ENCODE measurements at places on chromosomes 4 and X.

DNA sequence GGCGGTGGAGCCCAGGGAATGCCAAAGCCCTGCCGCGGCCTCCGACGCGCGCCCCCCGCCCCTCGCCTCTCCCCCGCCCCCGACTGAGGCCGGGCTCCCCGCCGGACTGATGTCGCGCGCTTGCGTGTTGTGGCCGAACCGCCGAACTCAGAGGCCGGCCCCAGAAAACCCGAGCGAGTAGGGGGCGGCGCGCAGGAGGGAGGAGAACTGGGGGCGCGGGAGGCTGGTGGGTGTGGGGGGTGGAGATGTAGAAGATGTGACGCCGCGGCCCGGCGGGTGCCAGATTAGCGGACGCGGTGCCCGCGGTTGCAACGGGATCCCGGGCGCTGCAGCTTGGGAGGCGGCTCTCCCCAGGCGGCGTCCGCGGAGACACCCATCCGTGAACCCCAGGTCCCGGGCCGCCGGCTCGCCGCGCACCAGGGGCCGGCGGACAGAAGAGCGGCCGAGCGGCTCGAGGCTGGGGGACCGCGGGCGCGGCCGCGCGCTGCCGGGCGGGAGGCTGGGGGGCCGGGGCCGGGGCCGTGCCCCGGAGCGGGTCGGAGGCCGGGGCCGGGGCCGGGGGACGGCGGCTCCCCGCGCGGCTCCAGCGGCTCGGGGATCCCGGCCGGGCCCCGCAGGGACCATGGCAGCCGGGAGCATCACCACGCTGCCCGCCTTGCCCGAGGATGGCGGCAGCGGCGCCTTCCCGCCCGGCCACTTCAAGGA is at the start of gene FGF2:
FGF2 (plus strand) TSS at position 279 of the 705 bp plus-strand sequence; CDS start at position 623, 344 bp downstream.
- no peak for DNase-seq

DNA sequence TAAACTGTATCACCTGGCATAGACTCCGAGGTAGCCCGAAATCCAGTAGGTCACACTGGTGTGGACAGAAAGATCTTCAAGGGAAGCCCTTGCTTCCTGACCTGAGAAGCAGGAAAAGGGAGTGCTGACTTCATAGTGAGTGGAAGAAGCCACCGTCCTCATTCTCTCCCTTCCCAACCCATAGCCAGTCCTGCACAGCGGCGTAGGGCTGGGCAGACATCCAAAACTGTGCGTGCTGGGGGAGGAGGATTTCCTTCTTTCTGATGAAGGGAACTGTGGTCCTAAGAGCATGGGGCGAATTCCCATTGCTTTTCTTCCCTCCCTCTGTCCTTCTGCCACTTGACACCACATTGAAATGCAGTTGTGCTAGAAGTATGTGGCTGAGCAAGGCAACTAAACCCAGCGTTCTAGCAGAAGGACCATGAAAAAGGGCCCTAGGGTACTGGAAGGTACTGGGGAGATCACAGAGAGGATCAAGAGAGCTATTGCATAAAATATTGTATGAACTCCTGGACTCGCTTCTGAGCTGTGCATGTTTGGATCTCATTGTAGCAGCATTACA is 66.9 kb downstream of the STOX2 start:
- DNase-seq: no peak

DNA sequence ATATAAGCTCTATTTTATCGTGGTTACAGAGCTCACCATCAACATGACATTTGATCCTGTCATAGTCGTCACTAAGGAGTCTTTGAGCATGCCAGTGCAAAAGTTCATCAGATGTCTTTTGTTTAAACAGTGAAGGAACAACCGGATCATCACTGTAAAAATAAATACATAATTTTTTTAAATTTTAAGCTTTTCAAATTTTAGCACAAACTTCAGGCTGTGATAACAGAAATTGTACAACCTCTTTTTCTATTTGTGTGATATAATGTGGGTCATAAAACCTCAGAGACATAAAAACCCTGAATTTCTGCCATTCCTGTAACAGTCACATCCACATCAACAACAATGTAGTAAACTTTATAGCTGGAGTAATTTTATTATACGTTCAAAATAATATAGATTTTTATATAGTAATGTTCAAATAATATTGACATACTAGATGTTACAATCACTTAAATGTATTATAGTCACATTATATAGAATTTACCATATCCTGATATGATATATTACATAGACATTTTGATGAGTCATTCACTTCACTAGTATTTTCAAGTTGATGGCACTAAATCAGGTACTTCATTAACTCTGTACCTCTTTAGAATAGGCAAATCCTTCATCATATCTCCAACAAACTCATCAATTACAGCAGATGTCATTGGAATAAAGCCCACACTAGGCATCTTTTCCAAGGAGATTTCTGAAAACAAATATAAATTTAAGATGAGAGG is 47.7 kb downstream of the DDX60L start:
- no peak for DNase-seq

GRCh38 chrX:148555101-148555500 is 54.7 kb downstream of the AFF2 start:
- no peak for DNase-seq

DNA sequence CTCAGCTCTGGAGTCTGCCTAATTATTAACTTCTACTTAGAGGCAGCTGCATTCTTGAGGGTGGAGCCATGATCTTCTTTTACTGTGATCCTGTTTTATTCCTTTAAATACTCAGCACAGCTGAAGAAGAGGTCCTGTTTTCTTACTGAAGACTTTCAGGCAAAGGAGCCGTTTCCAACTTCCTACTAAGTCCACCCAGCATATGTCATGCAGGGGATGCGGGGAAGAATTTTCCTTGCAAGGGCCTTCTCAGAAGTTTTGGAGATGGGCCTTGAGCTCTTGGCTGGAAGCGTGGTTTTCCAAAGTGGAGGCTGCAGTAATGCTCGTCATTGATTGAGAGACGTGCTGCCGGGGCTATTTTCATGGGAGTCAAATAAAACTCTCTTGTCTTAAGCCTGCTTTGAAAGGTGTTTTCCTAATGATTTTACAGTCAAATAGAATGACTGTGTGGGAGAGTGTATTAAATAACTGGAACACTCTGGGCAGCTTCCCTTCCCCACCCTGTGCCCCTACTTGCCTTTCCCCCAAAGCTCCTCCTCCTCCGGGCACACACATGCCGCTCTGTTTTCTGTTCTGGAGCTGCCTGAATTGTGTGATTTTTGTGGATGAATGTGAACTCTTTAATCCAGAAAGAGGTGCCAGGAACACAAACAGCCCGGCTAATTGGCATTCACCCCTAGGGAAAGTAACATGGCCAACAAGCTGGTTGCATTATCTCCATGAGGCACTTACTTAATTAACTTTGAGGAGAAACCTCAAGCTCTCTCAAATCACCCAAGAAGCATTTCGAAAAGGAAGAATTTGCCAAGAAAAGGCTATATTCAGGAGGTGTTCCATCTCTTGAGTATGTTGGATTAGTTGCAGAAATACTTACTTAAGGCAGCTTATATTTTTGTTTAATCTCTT is 28.1 kb downstream of the FGF2 start:
- no peak for DNase-seq

DNA sequence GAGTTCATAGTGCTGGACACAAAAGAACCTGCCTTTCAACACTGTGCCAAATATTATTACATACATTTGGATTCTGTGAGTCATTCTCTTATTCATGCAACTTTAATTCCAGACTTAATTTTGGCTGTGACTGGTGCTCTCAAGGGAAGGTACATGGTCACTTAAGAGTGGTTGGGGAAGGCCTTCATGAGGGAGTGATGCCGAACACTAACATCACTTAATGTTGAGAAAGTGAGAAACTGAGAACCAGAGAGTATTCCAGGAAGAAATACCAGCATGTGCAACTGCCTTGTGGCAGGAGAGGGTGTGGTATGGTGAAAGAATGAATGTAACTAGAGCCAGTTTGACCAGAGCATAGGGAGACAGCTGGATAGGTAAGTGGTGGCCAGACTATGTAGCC is 41.5 kb upstream of the FHDC1 start:
- DNase-seq: peak; percentile 18

DNA sequence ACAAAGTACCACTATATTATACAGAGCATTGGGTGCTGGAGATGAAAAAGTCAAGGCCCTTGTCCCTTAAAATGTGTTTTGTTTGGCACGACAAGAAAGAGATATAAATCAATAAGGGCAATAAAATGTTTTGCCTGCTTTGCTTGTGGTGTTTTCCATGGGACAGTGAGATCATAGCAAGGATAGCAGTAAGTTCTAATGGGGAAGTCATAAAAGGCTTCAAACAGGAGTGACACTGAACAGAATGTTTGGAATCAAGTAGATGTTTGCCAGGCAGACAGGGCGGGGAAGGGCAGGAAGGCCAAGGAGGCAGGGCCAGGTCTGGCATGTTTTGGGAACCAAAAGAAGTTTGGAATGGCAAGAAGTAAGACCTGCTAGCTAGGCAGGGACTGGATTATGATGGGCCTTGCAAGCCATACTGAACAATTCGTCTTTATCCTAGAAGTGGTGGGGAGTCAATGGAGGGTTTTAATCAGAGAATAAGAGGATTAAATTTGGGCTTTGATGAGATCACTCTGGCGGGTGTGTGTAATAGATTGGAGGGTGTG is 16.4 kb downstream of the FGF2 start:
- no peak for DNase-seq

- DNase-seq: no peak
Measured at GRCh38 chr4:54365691-54366090, 136.6 kb downstream of the PDGFRA start.

GRCh38 chrX:431056-431455 is 44.3 kb upstream of the PPP2R3B start:
- DNase-seq: no peak

DNA sequence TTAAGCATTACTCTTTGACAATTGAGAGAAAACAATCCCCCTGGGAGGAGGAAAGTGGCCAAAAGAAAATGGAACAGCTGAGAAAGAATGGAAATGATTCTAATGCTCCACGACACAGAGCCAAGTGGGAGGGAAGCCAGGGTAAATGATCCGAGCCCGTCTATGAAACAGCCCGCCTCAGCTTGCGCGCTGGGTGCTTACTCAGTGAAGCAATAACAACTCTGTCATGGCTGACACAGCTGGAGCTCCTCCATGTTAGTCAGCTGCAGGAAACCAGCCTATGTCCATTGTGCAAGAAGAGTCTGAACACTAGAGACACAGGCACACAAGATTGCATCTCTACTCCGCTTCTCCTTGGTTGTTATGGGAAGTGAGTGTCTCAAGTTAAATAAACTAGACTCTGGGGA is 19.3 kb downstream of the NOA1 start:
- peak; percentile 98 for DNase-seq

DNA sequence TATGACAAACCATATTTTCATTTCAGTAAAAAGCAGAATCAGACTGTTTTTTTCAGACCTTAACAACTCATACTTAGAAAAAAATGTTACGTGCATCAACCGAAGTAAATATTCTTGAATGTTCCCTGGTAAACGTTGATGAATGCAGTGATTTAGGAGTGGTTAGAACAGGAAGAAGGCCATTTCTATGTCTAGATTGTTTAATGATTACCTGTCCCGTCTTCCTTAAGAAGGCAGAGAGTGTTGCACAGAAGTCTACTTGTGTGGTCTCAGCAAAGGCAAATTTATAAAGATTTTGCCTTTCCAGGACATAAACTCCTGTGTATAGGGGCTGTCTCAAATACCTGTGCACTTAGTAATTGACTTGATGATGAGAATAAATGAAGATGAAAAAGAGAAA is 134.5 kb downstream of the MGST2 start:
- no peak for DNase-seq

DNA sequence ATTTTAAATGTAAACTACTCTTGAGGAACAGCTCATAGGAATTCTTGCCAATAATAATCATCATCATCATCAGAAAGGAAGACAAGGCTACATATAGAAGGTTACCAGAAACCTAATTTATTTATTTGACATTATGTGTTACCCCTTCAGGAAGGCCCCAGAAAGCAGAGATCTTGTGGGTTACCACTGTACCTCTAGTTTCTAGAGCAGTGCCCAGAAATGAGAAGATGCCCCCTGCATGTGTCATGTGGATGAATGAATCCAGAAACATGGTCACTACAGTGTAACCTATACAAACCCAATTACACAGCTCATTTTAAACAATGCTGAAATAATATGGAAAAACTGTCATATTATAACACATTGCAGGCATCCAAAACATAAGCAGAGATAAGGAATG is 70.4 kb downstream of the ARAP2 start:
- no peak for DNase-seq

- DNase-seq: peak; percentile 53
Measured at GRCh38 chr4:174423257-174423944, 98.9 kb downstream of the HPGD start.

- peak; percentile 48 for DNase-seq
Measured at GRCh38 chrX:123665197-123665596, 67.7 kb downstream of the THOC2 start.

DNA sequence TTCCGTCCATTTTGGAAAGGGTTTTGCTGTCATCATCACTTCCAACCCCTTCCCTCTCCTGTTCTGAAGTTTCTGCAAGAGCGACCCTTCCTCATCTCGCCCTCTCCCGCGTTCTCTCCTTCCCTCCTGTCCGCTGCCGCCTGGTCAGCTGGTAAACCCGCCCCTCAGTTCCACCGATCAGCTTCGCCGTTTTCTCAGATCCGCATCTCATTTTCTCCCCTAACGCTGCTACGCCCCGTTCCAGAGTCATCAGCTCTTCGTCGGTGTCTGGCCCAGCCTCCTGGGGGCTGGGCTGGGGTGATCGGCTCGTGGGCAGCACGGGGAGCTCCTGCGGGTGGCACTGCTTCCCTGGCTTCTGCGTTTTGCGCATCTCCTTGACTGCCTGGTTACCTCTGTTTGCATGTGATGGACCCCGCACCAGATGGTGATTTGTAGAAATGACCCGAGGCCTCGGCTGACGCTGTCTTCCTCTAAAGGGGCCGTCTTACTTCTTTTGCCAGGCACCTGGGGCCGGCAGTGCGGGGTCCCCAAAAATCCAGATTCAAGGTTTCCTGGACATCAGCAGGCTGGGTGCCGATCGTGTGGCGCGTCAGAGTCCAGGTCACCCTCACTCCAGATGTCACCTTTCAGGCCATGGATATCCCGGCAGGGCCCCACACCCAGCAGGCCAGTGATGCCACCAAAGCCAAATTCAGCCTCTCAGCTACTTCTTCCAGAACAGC is 13.4 kb downstream of the CTBP1 start:
- no peak for DNase-seq

DNA sequence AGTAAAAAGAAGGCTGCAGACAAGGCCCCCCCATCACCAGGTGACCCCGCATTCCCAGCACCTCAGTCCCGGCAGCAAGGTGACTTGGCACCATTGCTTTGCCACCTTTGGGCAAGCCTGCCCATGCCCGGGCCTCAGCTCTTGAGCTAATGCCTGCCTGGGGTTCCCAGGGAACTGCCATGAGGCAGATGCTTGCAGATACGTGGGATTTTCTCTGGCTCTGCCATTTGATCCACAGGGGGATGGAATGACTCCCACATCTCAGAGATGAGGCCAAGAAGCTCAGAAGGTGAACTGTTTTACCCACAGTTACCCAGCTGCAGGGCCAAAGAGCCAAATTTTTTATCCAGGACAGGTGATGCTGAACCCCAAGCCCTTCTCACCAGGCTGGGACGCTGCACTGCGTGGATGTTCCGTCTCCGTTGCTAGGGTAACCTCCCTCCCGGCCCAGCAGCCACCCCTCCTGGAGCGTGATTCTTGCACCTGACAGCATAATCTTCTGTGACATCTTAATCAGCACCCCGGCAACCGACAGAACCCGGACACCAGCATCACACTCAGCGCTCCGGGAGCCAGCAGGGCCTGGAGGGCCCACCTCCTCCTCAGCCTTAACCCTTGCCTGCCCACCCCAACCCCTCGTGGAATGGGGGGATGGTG is 15.7 kb upstream of the MSX1 start:
- DNase-seq: no peak

GRCh38 chrX:72131317-72132294 is at the start of gene RTL5:
Gene RTL5, minus strand, starts transcription at chrX:72131915.
- peak; percentile 72 for DNase-seq

- no peak for DNase-seq
Measured at GRCh38 chr4:102715057-102715456, 45.7 kb downstream of the MANBA start.

Data from skeletal muscle cell (primary cell).